ENCODE measurements at places on chromosomes 11 and 22.

GRCh38 chr11:94630221-94630620 is 63.1 kb downstream of the PIWIL4 start:
- no peak for DNase-seq

DNA sequence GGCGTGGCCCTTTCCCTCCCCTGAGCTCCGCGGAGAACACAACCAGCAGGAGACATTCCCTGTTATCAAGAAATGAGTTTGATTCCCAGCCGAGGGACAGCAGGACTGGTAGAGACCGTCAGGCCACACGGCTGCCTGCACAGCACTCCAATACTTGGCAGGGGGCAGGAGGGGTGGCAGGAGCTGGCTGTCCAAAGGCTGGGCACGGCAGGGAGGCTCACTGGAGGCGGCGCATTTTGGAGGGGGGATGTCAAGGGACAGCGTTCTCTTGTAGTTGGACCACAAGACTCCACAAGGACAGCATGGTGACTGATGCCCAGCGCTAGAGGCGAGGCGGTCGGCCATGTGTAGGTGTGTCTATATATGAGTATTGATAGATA is 66.7 kb upstream of the A4GALT start:
- DNase-seq, result no peak

DNA sequence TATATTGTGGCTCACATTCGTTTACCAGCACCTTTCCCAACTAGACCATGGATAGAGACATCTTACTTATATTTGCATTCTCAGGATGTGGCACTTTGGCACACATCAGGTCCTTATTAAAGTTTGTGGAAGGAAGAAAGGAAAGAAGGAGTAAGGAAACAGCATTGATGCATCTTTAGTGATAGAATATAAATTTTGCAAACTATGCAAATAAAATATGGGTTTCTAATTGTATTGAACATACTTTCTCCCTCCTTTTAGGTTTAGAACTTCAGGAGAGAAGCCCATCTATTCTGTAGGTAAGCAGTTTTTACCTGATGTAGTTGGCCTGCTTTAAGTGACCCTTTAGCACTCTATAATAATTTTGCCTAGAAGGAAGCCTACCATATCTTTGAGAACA is 20.4 kb downstream of the MRPL48 start:
- DNase-seq, result no peak

DNA sequence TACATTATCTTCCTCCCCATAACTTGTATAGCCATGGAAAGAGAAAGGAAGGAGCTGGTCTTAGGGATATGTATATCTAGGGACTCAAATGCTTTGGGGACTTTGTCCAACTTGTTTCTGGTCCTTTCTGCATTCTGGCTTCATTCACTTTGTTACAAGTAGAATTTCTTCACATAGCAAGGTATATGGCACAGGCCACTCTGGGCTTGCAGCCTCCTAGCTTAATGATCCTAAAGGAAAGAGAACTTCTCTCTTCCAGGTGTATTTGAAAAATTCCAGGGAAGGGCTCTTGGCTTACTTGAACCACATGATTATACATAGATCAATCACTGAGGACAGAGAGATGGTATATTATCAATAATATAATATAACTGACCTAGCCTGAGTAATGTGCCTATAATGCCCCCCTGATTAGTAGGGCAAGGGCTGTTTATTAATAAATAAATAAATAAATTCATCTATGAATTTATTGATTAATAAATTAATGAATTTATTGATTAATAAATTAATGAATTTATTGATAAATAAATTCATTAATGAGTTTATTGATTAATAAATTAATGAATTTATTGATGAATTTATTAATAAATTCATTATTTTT is 48.2 kb upstream of the CEP295 start:
- no peak for DNase-seq

DNA sequence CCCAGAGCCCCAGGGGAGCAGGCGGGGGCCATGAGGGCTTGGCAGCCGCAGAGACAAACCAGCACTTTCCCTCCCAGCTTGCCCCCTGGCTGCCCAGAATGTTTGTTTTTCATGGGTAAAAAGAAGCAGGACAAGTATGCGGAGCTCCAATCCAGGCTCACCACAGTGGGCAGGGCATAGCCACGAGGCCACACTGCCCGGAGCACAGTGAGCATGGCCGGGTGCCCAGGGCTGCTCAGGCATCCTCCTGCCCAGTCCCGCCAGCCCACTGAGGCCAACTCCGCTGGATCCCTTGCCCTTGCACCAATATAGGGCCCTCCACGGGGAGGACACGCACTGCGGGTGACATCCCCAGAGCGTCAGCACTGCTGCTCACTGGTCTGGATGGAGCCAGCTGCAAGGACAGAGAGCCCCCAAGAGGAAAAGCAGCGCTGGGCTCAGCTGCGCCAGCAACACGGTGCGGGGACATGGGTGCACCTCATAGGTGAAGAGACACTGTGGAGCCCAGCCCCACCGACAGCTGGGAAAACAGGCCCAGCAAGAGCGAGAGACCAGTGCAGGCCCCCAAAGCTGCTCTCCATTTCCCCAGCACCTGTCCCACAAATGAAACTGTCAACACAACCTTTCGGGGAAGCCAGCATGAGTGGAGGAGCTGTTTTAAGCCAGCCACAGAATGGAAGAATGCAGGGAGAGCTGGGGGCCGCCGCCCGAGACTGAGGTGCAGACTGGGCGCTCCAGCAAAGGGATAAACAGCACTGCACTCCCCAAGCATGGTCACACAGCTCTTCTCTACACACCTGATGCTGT is 24.8 kb downstream of the ARVCF start:
- DNase-seq, result no peak

GRCh38 chr22:47408409-47408808 is 646.0 kb downstream of the TBC1D22A start:
- no peak for DNase-seq

GRCh38 chr11:88017666-88018065 is 157.6 kb downstream of the RAB38 start:
- no peak for DNase-seq

GRCh38 chr22:17824457-17824856 is 50.2 kb upstream of the BID start:
- DNase-seq, result no peak

DNA sequence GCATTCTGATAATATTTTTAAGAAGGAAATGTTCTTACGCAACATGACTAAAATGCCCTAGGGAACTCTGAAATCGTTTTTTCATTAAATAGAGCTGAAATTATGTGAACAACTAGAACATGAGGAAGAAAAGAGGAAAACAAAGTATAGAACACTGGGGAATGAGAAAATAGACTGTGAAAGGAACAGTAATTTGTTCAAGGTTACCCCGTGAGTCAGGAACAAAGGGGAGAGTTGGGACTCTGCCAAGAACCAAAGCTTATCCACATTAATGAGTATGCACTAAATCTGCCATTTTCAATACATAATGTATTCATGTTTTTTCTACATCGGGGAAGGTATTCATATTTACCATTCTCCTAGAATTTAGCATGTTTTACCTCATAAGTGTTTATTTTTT is 961.8 kb upstream of the CCDC90B start:
- no peak for DNase-seq

GRCh38 chr11:16899708-16900303 is 114.4 kb downstream of the PLEKHA7 start:
- DNase-seq, result no peak

GRCh38 chr11:44475114-44475686 is 90.3 kb upstream of the CD82 start:
- no peak for DNase-seq

DNA sequence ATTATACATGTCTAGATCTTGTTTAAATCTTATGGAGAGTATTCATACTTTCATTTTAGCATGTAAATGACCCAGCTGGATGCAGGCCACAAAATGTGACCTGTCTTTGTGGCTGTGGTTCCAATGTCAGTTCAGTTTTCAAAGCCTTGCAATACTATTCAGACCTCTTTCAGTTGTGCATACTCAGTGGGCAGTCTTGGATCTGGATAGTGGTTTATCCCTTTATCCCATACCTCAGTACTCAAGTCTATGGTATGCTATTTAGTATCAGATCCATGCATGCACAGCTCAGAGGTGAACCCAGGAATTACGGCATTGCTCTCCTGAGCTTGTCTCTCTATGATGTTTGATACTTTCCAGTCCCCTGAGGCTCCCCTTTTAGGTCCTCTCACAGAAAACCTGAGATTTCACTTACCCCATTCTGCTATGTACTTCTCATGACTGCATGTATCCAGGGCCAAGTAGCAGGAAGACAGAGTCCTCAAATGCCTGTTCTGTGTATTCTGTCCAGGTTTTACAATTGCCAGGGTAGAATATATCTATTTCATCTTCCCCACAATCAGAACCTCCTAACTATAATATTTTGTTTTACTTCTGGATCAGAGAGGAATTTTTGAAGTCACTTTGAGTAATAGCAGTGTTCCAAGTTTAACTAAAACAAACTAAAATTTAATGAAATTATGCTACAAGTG is 6.9 kb upstream of the P4HA3 start:
- DNase-seq, result no peak

DNA sequence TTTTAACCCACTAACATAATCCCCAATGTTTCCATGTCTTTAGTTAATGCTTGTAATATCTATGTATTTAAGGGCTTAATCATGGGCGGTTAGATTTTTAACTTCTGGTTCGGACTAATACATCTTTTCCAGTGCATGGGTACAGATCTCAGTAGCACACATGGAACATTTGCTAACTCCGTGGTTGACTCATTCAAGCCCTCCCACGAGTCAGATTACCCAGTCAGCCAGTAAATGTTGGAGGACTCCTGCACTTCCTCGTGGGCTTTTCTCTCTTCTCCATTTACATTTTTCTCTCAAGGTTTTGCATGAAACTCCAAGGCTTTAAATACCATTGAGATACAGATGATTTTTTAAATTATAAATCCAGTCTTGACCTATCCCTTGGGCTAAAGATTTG is 313.9 kb downstream of the ST3GAL4 start:
- no peak for DNase-seq

DNA sequence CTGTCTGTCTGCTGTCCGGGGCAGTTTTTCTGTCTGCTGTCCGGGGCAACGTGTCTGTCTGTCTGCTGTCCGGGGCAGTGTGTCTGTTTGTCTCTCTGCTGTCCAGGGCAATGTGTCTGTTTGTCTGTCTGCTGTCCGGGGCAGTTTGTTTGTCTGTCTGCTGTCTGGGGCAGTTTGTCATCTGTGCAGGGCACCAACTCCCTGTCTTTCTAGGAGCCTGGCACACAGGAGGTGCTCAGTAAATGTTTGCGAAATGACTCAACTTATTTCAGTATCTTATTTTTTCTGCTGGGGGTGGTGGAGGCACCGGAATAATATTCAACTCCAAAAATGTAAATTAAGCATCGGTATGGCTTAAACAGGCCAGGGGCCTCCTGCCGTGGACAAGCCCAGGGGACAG is 12.0 kb upstream of the TTLL12 start:
- DNase-seq, result no peak

- DNase-seq, result no peak
These were observed 29.6 kb downstream of the SBF1 start for GRCh38 chr22:50445071-50445879.

DNA sequence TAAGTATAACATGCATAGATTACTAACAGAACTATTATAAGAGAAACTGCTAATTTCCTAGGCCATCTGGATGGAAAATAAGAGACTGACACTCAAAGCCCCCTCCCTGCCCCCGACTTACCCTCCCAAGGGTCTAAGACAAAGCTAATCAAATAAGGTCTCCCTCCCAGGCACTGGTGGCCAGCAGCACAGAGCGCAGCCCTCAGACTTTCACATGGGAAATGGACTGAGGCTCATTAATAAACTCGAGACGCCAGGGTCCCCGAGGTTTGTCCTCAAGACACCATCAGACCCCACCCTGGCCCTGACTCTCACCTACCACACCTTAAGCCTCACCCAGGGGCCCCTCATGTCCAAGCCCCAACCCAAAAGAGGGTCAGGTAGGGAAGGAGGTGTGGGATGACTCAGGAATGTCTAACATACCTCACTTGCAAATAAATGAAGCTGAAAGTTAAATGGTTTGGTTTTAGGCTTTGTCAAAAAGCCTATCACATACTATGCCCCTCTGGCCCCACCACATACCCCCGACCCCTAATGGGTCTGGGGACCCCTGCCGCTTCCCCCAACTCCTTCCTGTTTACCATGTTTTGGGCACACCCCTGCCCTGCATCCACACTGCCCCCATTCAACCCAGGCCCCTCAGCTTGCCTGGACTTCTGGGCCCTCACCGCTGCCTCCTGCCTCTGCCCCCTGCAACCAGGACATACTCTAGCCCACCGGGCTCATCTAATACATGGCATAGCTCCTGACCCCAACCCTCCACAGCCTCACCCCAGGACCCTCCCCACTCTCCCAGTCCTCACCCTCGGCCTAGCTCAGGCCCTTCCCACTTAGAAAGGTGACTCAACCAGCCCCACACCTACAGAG is 11.4 kb downstream of the ARAP1 start:
- no peak for DNase-seq

DNA sequence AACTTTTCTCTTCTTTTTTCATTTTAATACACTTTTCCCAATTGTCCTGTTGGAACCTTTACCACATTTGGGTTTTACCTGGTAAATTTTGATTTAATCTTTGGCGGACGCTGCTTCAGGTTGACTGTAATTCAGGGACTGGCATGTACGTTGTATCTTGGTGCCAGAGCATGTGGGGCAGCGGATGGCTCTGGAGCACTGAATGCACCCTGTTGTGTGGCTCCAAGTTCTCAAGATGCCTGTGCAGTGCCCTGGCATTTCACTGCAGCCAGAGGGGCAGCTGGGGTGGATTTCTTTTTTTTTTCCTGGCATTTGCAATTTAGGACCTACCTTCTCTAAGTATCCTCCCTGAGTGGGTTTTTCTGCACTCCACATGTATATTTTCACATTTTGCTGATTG is 242.2 kb downstream of the BLID start:
- DNase-seq, result no peak

DNA sequence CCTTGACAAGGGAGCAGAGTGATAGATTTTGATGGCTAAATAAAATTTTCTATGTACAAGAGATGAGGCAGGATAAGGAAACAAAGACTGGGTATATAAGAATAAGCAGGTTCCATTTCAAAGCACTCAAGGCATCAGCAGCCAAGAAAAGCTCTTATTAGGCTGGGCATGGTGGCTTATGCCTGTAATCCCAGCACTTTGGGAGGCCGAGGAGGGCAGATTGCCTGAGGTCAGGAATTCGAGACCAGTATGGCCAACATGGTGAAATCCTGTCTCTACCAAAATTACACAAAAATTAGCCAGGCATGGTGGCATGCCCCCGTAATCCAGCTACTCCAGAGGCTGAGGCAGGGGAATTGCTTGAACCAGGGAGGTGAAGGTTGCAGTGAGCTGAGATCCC is 563.4 kb upstream of the CCDC179 start:
- DNase-seq, result no peak

GRCh38 chr22:16838073-16838472 is 12.9 kb upstream of the XKR3 start:
- no peak for DNase-seq

- DNase-seq, result no peak
These were observed 24.2 kb upstream of the KRTAP5-6 start for GRCh38 chr11:1672613-1673350.
